Kidney (tissue), 22 donors: ENCODE measurements at places on chromosomes 12 and 14. TPM values are rescaled to one million over a fixed set of nuclear protein-coding genes. Genes with fewer than 3 reads are reported as not detected.

- no peak for DNase-seq
Observed at GRCh38 chr14:89078021-89078795, 253.8 kb downstream of the TTC8 start.

DNA sequence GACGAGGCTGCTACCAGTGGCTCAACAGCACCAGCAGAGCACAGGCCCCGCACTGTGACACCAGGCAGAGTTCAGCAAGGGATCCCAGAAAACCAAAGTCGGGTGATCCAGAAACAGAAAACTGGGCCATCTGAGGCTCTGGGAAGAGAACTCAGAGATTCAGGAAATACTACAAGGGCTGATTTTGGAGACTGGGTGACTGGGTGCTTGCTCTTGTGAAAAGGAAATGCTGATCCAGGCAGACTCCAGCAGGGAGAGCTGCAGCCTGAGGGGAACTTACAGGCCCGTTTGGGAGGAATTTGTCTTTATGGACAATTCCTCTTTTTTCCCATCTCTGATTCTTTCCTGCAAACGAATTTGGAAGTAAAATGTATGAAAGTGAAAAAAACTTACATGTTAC is 28.2 kb downstream of the FOXN3 start:
- DNase-seq = no peak

DNA sequence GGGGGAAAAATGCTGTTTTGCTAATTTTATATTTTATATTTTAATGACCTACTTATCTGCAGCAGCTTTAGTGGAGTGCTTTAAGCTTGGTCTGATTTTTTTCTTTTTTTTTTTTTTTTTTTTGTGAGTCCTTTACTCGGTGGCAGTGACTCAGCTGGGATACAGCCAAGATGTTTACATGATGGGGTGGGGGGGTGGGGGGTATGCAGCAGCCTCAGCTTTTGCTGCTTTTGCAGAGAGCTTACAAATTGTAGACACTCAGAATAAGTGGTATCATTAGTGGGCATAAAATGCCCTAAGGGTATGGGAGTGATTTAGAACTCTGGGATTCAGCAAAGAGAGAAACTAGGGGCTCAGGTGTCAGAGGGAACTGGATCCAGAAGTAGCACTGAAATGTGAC is 38.2 kb upstream of the ARHGAP5 start:
- DNase-seq = no peak

DNA sequence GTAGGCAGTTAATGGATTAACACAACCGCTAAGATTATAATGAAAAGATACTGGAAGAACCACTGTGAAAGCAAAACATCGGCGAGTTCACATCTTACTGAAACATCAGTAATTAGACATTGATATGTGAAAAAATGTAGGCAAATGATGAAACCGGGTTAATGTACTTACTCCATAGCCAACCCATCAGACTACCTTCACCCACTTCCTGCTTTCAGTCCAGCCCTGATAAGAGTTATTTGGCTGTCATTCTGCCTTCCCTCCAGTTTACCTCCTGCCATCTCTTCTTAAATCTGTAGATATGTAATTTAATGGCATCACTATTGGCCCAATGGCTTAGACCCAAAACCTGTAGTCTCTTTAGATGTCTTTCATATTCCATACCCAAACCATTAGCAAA is 46.0 kb upstream of the LGR5 start:
- DNase-seq = no peak

The LRIG3 gene
- polyA plus RNA-seq = 4.4 TPM

The REM2 gene
- 0.77 TPM for polyA plus RNA-seq

The ACVRL1 gene
- 29.1 TPM for polyA plus RNA-seq

The MYO1H gene
- 0.56 TPM for polyA plus RNA-seq

The CDKN1B gene
- 27.9 TPM for polyA plus RNA-seq

The ACTR10 gene
- polyA plus RNA-seq = 96.6 TPM
